ENCODE measurements at places on chromosomes 16 and 17.

GRCh38 chr17:27585153-27585681 is 45.8 kb upstream of the LGALS9 start:
- no peak for DNase-seq

DNA sequence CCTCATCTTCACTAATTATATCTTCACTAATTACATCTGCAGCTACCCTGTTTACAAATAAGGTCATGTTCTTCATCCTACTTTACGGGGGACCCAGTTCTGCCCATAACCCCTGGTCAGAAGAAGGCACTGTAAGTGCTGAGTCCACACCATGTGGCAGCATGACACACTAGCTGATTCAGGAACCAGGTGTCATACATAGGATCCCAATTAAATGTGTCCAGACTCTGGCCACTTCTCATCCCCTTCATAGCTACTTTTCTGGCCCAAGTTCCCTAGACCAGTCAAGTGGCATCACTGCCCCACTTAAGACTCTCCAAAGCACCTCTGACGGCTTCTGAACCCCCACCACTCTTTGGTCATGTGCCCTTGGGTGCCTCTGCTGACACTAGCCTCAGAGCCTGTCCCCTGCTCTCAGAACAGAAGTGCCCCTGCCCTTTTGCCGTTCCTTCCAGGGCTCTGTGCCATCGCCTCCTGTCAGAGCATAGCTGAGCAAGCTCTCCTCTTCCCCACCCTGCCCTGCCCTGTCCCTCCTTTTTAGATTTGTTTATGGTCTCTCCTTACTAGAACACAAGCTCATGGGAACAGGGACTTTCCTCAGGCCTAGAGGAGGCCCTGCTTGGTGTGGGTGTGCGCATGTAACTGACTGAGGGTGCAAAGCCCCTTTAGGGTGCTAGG is 61.1 kb downstream of the B9D1 start:
- no peak for DNase-seq

DNA sequence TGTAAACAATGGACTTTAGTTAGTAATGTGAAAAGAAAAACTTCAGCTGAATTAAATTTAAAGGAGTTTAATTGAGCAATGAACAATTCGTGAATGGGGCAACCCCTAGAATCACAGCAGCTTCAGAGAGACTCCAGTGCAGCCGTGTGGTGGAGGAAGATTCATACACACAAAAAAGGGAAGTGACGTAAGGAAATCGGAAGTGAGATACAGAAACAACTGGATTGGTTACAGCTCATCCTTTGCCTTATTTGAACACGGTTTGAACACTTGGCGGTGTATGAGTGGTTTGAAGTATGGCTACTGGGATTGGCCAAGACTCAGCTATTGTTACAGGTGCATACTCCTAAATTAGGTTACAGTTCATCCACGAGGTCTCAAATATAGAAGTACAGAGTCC is 460.4 kb upstream of the ASIC2 start:
- no peak for DNase-seq

- DNase-seq = peak; percentile 46
Observed at GRCh38 chr16:89289428-89290395, 72.2 kb downstream of the ZNF778 start.

DNA sequence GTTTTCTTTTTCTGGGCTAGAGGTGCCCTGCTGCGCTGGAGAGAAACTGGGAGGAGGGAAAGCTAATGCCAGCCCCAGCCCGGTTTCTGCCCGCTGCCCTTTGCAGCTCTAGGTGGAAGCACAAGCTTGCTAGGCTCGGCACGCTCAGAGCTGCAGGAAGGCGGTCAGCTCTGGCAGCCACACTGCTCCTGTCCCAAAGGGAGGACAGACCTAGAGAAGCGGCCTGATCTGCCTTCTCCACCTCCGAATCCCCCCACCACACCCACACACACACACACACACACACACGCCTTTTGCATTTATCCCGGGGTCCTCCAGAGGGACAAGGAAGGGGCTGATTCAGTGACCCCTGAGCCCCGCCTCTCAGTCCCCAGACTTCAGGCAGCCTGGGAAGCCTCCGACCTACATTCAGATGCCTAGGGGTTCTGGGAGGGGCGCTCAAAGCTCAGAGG is 418.1 kb downstream of the SOX9 start:
- DNase-seq = no peak

GRCh38 chr17:29880031-29880430 is 50.0 kb downstream of the SSH2 start:
- DNase-seq = no peak

DNA sequence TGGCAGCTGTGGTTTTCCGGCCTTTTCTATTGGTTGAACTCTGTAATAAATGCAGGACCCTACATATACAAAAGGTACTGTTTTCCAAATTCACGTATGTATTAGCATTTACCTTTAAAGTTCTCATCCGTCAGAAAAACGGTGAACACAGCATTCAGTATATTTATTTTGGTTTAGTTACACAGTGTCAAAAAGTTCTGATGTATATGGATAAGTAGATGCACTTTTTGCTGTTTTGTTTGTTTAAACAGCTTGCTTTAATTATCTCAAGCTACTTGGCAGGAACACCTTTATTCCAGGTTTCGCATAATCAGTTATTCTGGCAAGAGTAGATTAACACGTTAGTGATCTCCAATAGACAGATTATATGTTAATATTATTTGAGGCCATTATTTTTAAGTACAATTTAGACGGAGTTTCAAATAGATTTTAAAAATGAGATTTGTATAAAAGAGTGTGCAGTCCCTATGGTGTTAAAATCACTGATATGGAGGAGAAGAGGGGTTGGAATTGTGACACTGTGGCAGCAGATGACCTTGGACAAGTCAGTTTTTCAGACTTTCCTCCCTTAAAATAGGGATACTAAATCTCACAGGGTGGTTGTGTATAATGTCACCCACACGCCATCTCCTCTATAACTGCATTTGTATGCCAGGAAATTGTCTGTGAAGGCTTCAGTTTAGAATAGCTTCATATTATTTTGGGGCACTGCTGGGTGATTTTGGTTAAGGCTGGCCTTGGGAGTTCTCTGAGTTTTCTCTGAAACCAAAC is 2.1 kb downstream of the HERPUD1 start:
- DNase-seq = no peak

DNA sequence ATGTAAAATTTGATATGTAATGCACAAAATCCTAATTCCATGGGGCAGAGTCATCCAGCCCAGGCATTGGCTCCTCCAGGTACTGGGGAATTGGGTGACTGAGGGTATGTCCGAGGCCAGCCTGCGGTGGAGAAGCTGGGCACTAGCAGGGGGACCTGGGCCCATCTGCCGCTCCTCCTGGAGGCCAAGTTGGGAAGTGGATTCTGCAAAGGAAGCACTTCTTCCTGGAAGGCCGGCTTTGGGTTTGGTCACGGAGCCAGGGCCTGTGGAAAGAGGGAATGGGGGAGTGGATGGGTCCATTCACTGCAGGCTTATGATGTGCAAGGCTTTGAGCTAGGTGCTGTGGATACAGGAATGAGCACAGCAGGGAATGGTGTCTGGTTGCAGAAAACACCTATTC is 85.8 kb downstream of the GNAO1 start:
- no peak for DNase-seq

- DNase-seq = no peak
Observed at GRCh38 chr17:31216031-31216751, 80.8 kb downstream of the OMG start.

- DNase-seq = no peak
Observed at GRCh38 chr17:2028234-2028614, 1.7 kb upstream of the DPH1 start.

DNA sequence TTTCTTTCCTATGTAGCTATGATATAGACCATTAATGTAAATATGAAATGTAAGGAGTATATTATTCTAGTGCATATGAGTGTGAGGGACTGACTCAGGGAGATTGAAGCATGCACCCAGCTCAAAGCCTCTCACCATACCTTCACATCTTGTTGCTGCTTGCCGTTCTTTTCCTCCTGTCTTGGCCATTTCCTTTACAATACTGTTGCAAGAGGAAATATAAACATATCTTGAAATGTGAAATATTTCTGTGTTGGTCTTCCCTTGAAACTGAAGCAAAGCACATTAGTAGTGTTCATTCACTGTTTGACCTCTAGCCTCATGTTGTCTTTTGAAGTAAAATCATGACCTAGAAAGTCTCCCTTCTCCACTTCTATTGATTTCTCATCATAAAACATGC is 46.6 kb downstream of the PHKB start:
- no peak for DNase-seq

- no peak for DNase-seq
Observed at GRCh38 chr16:58337090-58337444, 42.2 kb upstream of the PRSS54 start.

- no peak for DNase-seq
Observed at GRCh38 chr16:80023865-80024264, 423.3 kb upstream of the MAF start.

DNA sequence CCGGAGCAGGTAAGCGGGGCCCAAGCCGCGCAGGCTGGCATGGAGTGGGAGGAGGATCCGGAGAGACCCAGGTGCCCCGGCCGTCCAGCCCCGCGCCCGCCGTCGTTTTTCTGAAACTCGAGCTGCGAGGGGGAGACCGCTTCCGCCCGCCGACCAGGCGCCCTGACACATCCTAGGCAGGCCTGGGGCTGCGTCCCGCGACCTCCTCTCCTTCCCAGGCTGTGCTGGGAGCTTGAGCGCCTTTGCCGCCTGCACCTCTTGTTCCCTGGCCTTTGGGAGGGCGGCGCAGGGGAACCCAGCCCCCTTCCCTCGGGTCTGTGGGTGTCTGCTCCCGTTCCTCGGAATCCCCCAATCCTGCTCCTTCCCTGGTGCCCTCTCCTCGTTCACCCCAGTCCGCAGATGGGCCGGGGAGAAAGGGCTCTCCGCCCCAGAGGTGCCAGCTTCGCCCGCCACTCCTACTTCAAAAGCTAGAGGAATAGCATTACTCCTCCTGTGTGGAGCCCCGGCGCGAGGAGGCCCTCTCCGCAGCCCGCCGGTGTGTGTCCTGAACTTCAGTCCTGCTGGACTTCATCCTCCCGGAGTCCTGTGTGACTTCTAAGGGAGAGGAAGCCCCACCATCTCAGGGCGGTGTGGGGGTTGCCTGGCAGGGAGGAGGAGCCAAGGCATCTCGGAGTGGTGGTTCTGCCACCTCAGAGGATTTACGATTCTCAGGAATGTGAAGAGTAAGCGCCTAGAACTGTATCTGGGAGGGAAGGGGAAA is 1.0 kb downstream of the NHERF1 start:
- DNase-seq = peak; percentile 40

DNA sequence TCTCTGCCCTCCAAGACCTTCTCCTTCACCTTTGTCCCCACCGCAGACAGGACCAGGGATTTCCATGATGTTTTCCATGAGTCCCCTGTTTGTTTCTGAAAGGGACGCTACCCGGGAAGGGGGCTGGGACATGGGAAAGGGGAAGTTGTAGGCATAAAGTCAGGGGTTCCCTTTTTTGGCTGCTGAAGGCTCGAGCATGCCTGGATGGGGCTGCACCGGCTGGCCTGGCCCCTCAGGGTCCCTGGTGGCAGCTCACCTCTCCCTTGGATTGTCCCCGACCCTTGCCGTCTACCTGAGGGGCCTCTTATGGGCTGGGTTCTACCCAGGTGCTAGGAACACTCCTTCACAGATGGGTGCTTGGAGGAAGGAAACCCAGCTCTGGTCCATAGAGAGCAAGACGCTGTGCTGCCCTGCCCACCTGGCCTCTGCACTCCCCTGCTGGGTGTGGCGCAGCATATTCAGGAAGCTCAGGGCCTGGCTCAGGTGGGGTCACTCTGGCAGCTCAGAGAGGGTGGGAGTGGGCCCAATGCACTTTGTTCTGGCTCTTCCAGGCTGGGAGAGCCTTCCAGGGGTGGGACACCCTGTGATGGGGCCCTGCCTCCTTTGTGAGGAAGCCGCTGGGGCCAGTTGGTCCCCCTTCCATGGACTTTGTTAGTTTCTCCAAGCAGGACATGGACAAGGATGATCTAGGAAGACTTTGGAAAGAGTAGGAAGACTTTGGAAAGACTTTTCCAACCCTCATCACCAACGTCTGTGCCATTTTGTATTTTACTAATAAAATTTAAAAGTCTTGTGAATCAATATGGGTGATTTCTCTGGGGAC is 12.2 kb downstream of the CX3CL1 start:
- DNase-seq = no peak

DNA sequence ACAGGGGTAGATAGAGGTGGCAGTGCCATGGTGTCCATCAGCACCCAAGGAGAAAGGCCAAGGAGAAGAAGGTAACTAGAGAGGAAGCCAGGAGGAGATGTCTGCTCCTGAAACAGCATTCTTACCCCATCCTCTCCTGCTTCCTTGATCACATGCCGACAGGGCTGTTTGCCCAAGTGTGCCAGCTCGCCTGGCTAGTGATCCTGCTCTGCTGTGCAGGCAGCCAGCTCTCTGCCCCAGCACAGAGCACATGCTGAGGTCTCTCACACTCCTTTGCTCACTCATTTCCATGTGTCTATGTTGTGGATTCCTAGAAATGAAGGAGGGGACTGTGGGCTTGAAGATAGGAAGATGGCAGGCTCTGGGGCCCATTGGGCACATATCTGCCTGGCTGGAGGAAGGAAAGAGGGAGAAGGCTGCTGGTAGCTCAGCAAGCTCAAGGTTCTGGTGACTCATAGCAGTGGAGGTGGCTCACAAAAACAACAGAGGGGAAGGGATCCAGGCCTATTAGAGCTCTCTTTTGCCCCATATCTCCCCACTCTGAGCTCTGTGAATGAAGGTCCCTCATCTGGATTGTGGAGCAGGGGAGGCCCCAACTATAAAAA is 54.3 kb downstream of the NEUROD2 start:
- DNase-seq = no peak

GRCh38 chr17:48724251-48725003 is 1.4 kb downstream of the PRAC2 start:
- peak; percentile 65 for DNase-seq

DNA sequence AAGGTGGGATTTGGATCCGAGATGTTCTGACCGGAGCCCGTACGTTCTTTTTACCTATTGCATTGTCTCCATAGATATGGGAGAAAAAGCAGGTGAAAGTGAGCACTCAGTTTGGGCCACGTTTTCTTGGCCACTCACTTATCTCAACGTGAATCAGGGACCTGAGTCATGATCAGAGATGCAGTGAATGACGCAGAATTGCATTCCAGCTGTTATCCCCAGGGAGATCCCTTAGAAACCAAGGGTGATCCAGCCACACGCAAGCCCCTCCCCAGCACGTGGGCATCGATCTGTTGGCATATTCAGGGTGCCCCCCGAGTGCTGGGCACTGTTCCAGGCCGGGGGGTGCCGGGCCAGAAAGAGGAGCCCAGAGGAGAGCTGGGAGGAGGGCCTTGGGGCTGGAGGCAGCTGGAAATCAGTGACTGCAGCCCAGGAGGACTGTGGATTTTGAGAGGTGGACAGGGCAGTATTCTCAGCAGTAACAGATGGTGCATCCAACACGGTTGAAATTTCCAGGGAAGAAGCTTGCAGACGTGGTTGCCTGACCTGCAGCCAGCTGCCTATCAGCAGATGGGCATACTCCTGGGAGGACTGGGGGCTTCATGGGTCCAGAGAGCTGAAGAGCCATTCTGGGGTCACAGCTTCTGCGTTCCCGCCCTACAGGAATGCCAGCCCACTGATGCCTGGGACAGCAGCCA is 87.2 kb upstream of the CACNG5 start:
- DNase-seq = no peak

All from stimulated activated CD4-positive, alpha-beta T cell treated with anti-CD3 and anti-CD28 coated beads, Interleukin-1b, Interleukin-23, amount 100 ng/mL, for 24 hours (primary cell).